ENCODE measurements at places on chromosomes 6 and 20. TPM values are rescaled to one million over a fixed set of nuclear protein-coding genes. Genes with fewer than 3 reads are reported as not detected.
A peak's percentile ranks its signal among the peaks of the same experiment; 100 is the strongest.

- no peak overlapping the region for H3K4me3 ChIP-seq
- H3K27ac ChIP-seq, result no peak overlapping the region
- peaks cover 6% of the 10 kb centered on the region for H3K4me1 ChIP-seq
- no peak for DNase-seq
- H3K36me3 ChIP-seq, result no peaks in the 10 kb centered on the region
- peaks cover 7% of the 10 kb centered on the region for H3K27me3 ChIP-seq
Observed at GRCh38 chr6:27617700-27618689, 145.1 kb upstream of the ZNF184 start.

DNA sequence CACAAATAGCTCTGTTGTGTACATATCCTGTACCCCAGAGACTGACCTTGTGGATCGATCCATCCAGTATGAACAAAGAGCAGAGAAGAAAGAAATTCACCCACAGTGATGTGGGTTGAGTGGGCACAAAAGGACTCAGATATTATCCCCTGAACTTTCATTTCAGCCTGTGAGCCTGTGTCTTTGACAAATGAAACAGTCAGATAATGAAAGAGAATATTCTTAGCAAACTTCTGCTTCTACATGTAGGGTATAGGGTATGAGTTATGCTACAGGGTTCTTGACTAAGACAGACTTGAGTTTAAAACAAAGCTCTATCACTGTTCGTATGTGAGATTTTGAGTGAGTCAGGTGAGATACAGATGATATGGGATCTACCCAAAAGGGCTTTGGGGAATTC is 359.7 kb downstream of the MAFB start:
- no peak overlapping the region for H3K27ac ChIP-seq
- no peaks in the 10 kb centered on the region for H3K4me1 ChIP-seq
- H3K36me3 ChIP-seq, result no peaks in the 10 kb centered on the region
- H3K4me3 ChIP-seq, result no peak overlapping the region
- no peaks in the 10 kb centered on the region for H3K27me3 ChIP-seq

GHRH gene
- not detected for polyA plus RNA-seq

NHSL1 gene
- polyA plus RNA-seq, result not detected

GRCh38 chr6:90178384-90178855 is 118.2 kb downstream of the BACH2 start:
- peaks cover 39% of the 10 kb centered on the region for H3K4me1 ChIP-seq
- no peaks in the 10 kb centered on the region for H3K36me3 ChIP-seq
- no peak overlapping the region for H3K4me3 ChIP-seq
- no peaks in the 10 kb centered on the region for H3K27me3 ChIP-seq
- H3K27ac ChIP-seq, result no peak overlapping the region
- DNase-seq, result no peak

DNA sequence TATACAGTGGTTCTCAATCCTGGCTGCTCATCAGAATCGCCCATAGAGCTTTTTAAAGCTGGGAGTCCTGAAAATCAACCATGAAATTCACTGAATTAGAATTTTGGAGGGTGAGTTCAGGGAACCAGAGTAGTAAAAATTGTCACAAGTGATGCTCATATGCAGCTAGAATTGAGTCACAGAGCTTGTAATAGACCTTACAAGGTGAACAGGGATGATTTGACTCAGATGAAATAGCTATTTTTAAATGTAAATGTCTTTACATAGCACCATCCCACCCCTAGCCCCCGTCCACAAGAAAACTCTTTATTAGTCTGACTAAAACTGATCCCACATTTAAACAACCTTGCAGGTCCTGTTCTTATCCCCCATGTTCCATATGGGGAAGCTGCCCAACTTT is 531.7 kb downstream of the LMBRD1 start:
- no peak for DNase-seq
- no peaks in the 10 kb centered on the region for H3K4me1 ChIP-seq
- no peak overlapping the region for H3K27ac ChIP-seq
- no peak overlapping the region for H3K4me3 ChIP-seq

SLC25A27 gene
- not detected for polyA plus RNA-seq

ZSCAN23 gene
- not detected for polyA plus RNA-seq

GRCh38 chr6:150252714-150253444 is 110.0 kb downstream of the PPP1R14C start:
- no peak overlapping the region for H3K27ac ChIP-seq
- no peaks in the 10 kb centered on the region for H3K27me3 ChIP-seq
- H3K36me3 ChIP-seq, result no peaks in the 10 kb centered on the region
- no peak overlapping the region for H3K4me3 ChIP-seq
- H3K4me1 ChIP-seq, result no peaks in the 10 kb centered on the region

PKIB gene
- not detected for polyA plus RNA-seq

OGFRL1 gene
- 4.2 TPM for polyA plus RNA-seq

GRCh38 chr20:34069341-34070078 is 42.5 kb downstream of the EIF2S2 start:
- no peak overlapping the region for H3K27ac ChIP-seq
- no peaks in the 10 kb centered on the region for H3K27me3 ChIP-seq
- peak; percentile 50 for DNase-seq
- no peak overlapping the region for H3K4me3 ChIP-seq
- peaks cover 25% of the 10 kb centered on the region for H3K36me3 ChIP-seq
- peaks cover 17% of the 10 kb centered on the region for H3K4me1 ChIP-seq

DNA sequence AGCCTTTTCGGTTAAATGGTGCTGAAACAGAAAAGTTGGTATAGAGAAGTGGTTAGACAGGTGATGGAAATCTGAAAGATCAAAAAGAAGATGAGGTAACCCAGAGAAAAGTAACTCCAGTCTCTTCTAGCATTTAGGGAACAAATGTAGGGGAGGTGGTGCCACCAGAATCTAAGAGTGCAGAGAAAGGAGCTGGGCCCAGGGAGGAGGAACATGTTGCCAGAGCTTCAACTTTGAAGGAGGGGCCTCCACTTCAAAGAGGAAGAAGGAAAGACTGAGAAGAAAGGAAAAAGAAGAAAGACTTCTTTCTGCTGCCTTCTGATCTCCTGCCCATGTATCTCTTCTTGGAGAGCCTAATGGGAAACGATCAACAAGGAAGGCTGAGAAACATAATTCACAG is 23.5 kb upstream of the ATRN start:
- no peaks in the 10 kb centered on the region for H3K4me1 ChIP-seq
- H3K27ac ChIP-seq, result no peak overlapping the region
- no peaks in the 10 kb centered on the region for H3K36me3 ChIP-seq
- no peak overlapping the region for H3K4me3 ChIP-seq

BHLHE23 gene
- polyA plus RNA-seq, result not detected

PHACTR3 gene
- not detected for polyA plus RNA-seq

ANKRD66 gene
- not detected for polyA plus RNA-seq

DNA sequence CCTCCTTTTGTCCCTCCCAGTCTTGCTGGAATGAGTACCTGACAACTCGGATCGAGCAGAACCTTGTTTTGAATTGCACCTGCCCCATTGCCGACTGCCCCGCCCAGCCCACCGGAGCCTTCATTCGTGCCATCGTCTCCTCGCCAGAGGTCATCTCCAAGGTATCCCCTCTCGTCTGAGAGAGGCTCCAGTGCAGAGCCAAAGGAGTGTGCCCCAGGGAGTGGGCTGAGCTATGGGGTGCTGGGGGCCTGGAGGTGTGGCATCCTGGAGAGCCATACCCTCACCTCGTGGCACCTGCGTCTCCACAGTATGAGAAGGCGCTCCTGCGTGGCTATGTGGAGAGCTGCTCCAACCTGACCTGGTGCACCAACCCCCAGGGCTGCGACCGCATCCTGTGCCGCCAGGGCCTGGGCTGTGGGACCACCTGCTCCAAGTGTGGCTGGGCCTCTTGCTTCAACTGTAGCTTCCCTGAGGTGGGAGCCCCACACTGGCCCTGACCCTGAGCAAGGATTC is 8.8 kb downstream of the DNPH1 start:
- H3K4me1 ChIP-seq, result peaks cover 37% of the 10 kb centered on the region
- H3K4me3 ChIP-seq, result no peak overlapping the region
- DNase-seq, result no peak
- H3K27me3 ChIP-seq, result no peaks in the 10 kb centered on the region
- H3K27ac ChIP-seq, result no peak overlapping the region

DNA sequence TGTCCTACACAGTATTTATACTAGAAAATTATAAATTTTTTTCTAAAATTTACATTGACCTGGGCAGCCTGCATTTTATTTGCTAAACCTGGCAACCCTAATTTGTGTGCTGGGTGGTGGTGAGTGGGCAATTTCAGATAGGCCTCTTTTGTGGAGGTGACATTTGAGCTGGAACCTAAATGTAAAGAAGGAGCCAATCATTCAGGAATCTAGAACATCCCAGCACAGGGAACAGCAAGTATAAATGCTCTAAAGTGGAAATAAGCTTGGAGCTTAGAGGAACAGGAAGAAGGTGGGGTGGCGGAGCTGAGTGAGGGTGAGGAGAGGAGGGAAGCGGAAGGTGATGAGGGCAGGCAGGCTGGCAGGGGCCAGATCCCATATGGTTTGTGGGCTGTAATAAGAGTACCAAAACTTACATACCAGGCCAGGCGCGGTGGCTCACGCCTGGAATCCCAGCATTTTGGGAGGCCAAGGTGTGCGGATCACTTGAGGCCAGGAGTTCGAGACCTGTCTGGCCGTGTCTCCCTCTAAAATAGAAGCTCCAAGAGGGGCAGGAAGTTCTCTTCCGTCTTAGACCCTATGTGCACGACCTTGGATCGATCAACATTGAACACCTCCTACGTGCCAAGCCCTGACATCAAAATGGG is 549 bp upstream of the CSE1L start:
- H3K4me3 ChIP-seq, result peak overlapping the region; percentile 100
- H3K27ac ChIP-seq, result peak overlapping the region; percentile 87
- H3K4me1 ChIP-seq, result peaks cover 40% of the 10 kb centered on the region
- no peak for DNase-seq
- no peaks in the 10 kb centered on the region for H3K36me3 ChIP-seq
- H3K27me3 ChIP-seq, result no peaks in the 10 kb centered on the region

DNA sequence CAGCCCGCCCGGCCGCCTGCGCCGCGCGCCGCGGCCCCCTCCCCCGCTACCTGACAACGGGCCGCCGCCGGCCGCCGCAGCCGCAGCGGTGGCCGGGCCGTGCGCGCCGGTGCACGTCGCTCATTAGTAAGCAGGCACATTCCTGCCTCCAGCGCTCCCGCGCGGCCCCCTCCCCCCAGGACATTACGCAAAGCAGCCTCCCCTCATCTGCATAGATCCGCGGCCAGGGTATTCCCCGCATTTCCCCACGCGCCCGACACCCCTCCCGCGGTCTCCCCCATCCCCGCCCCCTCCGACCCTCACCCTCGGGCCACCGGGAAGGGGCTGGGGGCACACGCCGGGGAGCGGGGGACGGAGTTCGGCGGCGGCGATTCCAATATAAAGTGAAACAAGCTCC is at the start of gene HIVEP2:
Gene HIVEP2 (minus strand): TSS at position 128 of the 397 bp plus-strand sequence. CDS start 170,438 bp downstream, outside the sequence.
- no peaks in the 10 kb centered on the region for H3K27me3 ChIP-seq
- H3K36me3 ChIP-seq, result no peaks in the 10 kb centered on the region
- peak within 1 kb of the TSS; percentile 99 for H3K27ac ChIP-seq
- peak within 1 kb of the TSS; percentile 92 for H3K4me3 ChIP-seq
- peaks cover 46% of the 10 kb centered on the region for H3K4me1 ChIP-seq
- peak; percentile 84 for DNase-seq
